ENCODE measurements at places on chromosomes 7 and 10.

GRCh38 chr7:144038887-144039286 is 9.9 kb upstream of the OR2A5 start:
- no peak for DNase-seq
- no peaks in the 10 kb centered on the region for H3K36me3 ChIP-seq
- no peak overlapping the region for H3K27ac ChIP-seq
- H3K4me3 ChIP-seq, result no peak overlapping the region

DNA sequence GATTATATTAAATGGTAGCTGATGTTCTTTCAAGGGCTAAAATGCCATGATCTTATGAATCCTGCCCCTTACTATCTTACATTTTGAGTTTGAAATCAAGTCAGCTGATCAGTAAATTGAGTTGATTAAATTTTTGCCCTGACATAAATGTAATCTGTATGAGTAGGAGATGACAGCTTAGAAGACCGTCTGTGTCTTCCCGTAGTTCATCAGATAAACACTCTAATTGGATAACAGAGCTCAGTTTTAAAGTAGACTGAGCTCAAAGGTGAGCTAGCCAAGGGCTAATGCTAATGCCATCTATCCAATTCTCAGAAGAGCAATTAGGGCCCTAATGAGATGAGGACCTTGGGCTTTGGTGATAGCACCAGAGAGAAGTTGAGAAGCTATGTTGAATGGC is 82.9 kb downstream of the LRRC4 start:
- H3K4me1 ChIP-seq, result peaks cover 16% of the 10 kb centered on the region
- no peaks in the 10 kb centered on the region for H3K27me3 ChIP-seq
- H3K36me3 ChIP-seq, result peaks cover 6% of the 10 kb centered on the region
- H3K27ac ChIP-seq, result no peak overlapping the region
- DNase-seq, result no peak
- H3K4me3 ChIP-seq, result no peak overlapping the region

GRCh38 chr10:89916468-89917215 is 215.3 kb downstream of the KIF20B start:
- peaks cover 53% of the 10 kb centered on the region for H3K27me3 ChIP-seq
- H3K4me1 ChIP-seq, result no peaks in the 10 kb centered on the region

DNA sequence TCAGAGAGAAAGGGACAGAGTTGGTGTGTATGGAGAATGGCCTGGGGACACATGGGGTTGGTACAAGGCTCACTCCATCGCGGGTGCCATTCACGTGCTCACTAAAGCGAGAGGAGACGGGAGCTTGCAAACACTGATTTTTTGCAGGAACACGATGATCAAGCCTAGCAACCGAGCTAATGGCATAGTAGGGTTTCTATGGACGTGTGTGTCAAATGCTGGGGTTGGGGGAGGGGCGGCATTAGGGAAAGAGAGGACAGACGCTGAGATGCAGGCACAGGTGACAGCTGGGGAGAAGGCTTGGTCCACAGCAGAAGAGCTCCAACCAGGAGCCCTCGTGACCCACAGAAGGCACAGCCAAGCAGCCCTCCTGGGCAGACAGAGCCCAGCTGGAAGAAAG is 33.9 kb downstream of the RCC1L start:
- H3K27ac ChIP-seq, result no peak overlapping the region
- H3K36me3 ChIP-seq, result peaks cover 2% of the 10 kb centered on the region
- H3K4me1 ChIP-seq, result no peaks in the 10 kb centered on the region
- H3K27me3 ChIP-seq, result no peaks in the 10 kb centered on the region

DNA sequence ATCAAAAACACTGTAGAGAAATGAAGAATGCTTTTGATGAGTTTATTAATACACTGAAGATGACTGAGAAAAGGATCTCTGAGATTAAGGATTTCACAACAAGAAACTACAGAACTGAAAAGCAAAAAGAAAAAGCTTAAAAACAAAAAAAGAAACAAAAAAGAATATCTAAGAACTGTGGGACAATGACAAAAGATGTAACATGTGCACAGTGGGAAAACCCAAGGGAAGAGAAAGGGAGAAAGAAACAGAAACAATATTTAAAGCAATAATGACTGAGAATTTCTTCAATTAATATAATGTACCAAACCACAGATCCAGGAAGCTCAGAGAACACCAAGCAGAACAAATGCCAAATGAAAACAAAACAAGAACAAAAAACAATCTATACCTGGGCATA is 42.2 kb downstream of the TFEC start:
- no peak overlapping the region for H3K4me3 ChIP-seq
- no peak overlapping the region for H3K27ac ChIP-seq
- H3K36me3 ChIP-seq, result no peaks in the 10 kb centered on the region
- no peaks in the 10 kb centered on the region for H3K27me3 ChIP-seq
- DNase-seq, result no peak

- H3K4me3 ChIP-seq, result no peak overlapping the region
- peaks cover 2% of the 10 kb centered on the region for H3K36me3 ChIP-seq
- H3K4me1 ChIP-seq, result no peaks in the 10 kb centered on the region
- no peak for DNase-seq
- no peak overlapping the region for H3K27ac ChIP-seq
These were observed 361.6 kb downstream of the SORCS1 start for GRCh38 chr10:106802949-106803348.

DNA sequence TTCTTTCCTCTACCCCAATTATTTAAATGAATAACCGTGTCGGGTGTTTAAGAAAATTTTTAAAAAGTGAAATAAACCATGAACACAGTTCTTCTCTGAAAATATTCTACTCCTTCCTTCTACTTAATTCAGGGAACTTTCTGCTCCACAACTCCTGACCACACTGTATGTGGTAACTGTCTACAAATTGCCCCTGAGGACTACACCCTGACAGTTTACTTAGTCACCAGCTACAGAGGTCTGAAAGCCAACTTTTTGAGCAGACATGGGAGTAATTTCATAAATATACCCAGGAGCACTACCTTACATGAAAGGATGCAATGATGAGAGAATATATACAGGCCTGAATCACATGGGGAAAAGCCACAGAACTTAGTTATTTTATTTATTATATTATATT is 523.2 kb upstream of the SORCS1 start:
- no peak for DNase-seq
- no peaks in the 10 kb centered on the region for H3K27me3 ChIP-seq
- no peaks in the 10 kb centered on the region for H3K36me3 ChIP-seq

- DNase-seq, result no peak
- peaks cover 4% of the 10 kb centered on the region for H3K27me3 ChIP-seq
- H3K4me1 ChIP-seq, result peaks cover 11% of the 10 kb centered on the region
- H3K36me3 ChIP-seq, result peaks cover 6% of the 10 kb centered on the region
- no peak overlapping the region for H3K27ac ChIP-seq
- H3K4me3 ChIP-seq, result no peak overlapping the region
These were observed 162.3 kb downstream of the ZMYND11 start for GRCh38 chr10:297567-297966.
